ENCODE measurements at places on chromosomes 16 and 17.

GRCh38 chr17:6386041-6386630 lies 48.8 kb downstream of the AIPL1 start:
- no peak for DNase-seq

DNA sequence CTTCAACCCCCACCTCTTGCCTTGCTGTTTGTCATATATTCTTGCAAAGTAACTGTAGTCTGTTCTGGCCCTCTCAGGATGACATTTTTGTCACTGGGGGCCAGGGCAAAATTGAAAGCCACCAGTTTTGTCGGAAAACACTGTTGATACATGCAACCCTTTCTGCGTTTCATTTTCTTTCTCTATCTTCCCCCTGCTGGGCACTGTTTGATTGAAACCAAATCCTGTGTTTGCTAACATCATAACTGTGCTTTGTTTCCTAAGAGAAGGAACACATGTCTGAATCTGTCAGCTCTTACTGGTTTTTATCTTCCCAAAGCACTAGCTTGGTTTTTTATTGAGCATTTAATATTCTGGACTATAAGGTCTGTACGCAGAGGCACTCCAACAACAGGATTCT lies 11.7 kb upstream of the CPPED1 start:
- DNase-seq, result no peak

DNA sequence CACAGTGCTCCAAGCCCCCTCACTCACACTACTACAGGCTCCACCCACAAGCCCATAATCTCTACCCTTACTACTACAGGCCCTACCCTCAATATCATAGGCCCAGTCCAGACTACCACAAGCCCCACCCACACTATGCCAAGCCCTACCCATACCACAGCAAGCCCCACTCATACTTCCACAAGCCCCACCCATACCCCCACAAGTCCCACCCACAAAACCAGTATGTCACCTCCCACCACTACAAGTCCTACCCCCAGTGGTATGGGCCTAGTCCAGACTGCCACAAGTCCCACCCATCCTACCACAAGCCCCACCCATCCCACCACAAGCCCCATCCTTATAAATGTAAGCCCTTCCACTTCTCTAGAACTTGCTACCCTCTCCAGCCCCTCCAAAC lies 13.8 kb downstream of the RIPOR1 start:
- DNase-seq, result no peak

DNA sequence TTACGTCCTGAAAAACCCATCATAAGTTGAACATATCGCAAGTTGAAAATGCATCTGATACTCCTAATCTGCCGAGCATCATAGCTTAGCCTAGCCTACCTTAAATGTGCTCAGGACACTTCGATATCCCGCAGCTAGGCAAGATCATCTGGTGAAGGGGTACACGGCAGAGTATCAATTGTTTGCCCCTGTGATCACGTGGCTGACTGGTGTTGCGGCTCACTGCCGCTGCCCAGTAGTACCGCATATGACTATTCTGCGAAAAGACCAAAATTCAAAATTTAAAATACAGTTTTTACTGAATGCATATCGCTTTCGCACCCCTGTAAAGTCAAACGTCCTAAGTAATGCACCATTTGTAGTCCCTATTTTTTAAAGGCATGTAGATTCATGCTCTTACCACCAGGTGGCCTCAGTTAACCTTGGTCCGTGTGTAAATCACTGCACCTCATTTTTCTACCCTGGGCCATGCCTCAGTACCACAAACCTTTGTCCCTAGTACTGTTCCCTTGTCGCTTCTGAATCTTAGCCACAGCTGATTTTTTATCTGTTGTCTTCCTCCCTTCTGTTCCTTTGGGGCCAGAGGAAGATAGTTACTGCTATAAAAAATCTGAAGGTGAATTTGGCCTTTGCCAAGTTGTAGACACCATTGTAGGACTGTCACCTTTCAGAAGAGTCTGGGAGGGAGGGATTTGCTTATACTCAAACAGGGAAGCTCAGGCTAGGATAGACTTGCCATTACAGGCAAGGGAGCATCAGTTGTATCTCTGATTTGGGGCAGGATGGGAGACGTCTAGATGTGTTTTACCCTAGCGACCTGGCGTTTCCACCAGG lies 34.4 kb downstream of the WWP2 start:
- DNase-seq, result no peak

GRCh38 chr17:43146649-43147048 lies 21.5 kb upstream of the BRCA1 start:
- DNase-seq, result no peak

GRCh38 chr17:75721463-75722011 lies 278 bp downstream of the ITGB4 start:
- no peak for DNase-seq

GRCh38 chr17:39674702-39675389 lies 6.6 kb downstream of the PNMT start:
- no peak for DNase-seq

GRCh38 chr16:81873843-81874752 lies 95.0 kb downstream of the PLCG2 start:
- DNase-seq, result no peak

DNA sequence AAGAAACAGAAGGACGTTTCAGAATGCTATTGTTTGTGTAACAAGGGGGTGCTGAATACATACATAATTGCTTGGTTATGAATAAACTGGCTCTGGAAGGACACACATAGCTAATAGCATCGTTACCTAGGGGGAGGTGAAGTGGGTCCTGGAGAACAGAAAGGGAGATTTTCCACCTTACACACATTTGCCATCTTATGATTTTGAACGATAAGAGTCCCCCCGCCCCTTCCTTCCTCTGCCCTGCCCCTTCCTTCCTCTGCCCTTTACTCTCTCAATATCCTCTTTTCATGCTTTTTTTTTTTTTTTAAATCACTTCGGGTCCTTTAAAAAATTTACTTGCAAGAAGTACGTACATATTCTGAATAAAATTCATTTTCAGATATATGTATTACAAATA lies 902 bp upstream of the DHRS7B start:
- no peak for DNase-seq

GRCh38 chr17:27536781-27537180 lies 80.5 kb downstream of the KSR1 start:
- no peak for DNase-seq

- no peak for DNase-seq
These were observed 351.6 kb downstream of the KCNJ2 start for GRCh38 chr17:70520956-70521355.

DNA sequence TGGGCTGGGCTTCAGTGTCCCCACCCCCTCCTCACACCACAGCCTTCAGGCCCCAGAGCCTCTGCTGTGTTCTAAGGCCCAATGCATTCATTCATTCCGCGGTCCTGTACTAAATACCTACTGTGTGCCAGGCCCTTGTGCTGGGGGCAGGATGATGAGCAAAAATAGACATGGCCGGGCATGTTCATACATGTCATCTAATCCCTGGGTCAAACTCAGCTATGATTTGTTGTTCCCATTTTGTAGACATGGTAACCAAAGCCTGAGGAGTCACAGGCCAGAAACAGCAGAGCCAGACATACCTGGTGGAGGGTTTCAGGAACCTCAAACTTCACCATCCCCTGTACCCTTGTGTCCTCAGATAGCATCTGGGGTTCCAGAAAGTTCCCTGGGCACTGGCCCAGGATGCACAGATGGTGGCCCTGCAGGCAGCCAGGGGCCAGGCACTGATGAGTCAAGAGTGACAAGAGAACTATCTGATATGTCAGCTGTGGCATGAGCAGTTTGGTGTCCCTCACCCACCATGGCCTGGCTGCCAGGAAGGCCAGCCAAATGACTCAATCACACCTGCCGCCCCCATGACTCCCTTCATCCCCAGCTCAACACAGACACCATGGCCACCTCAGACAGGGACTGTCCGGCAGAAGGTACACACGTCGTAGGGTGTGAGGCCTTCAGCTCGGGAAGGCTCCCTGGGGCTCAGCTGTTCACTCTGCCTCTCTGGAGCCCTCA lies 2.7 kb upstream of the RRAD start:
- no peak for DNase-seq

DNA sequence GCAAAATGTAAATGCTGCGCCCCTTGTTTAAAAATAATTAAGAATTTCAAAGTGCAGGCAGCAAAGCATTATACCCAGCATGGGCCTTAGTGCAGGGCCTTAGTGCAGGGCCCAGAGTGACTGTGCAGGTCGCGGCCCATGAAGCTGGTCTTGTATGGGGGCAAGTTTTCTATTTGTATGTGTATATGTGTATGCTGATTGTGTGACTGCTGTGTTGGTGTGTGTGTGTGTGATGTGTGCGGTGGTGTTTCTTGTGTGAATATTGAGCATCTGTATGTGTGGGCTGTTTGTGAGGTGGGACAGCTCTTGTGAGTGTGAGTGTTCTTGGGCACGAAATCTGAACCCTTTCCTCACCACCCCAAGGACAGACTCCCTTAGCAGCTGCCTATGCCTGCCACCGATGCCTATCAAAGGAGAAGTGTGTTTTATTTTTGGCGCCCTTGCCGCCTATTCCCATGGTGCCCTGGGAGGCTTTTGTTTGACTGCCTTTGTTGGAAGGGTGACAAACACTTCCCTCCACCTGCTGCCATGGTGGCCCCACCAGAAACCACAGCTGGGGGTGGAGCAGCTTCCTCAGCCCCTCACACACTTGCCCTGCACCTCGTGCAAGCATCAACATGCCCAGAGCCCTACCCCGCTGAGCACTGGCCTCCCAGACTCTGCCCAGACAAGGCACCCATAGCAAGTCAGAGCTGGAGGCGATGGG lies 18.0 kb downstream of the CCR7 start:
- DNase-seq, result no peak

- DNase-seq, result no peak
These were observed 4.0 kb downstream of the BAIAP3 start for GRCh38 chr16:1337486-1337885.

All from iPS DF 19.7 (cell line).